Muscle of leg (tissue), 16 donors: ENCODE measurements at places on chromosomes 1 and 21.

DNA sequence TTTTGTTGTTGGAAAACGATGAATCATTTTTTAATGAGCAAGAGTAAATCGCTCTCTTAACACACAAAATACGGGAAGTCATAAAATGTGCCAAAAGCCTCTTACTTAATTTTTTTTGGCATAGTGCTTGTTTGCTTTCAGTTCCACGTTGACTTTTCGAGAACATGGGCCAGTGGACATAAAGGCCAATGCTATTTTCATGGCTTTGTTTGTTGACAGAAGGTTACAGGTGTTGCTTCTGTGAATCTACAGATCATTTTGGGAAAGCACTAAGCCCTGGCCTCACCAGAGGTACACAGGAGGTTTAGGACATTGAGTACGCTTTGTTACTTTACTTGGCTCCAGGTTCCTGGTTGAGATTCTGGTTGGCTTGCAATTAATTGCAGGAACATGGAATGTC, 199.4 kb upstream of the HMCN1 start:
- H3K4me3 ChIP-seq: no peak overlapping the region
- peak; percentile 57 for DNase-seq
- H3K27me3 ChIP-seq: no peaks in the 10 kb centered on the region
- no peaks in the 10 kb centered on the region for H3K36me3 ChIP-seq
- no peaks in the 10 kb centered on the region for H3K4me1 ChIP-seq
- H3K27ac ChIP-seq: no peak overlapping the region

GRCh38 chr1:69929308-69930057, 275.9 kb downstream of the LRRC40 start:
- H3K27me3 ChIP-seq: no peaks in the 10 kb centered on the region
- H3K27ac ChIP-seq: no peak overlapping the region
- H3K4me1 ChIP-seq: no peaks in the 10 kb centered on the region
- H3K36me3 ChIP-seq: no peaks in the 10 kb centered on the region
- no peak for DNase-seq

DNA sequence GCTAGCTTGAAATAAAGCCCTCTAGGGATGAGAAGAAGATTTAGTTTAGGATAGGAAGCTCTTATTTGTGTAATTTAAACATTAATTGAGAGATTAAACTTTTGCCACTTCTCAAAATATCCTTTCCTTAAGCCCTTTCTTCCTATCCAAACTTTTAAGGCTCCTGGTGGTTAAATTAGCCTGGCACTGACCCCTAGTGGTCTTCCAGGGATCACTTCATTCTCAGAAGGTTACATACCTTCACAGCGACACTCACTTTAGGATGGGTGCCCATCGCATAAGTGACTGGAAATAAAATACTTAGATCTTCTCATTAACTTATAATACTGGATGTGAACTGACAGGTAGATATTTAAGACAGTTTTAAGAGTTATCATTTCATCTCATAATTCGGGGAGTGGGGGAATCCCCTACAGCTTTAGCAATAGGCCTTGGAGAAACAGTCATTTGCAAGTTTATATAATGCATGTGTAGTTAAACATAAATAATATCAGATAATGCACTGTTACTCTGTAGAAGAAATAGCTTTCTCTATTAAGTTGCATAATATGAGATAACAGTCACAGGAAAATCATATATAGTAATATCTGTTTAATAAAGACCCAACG, 7.4 kb downstream of the LHX9 start:
- H3K4me1 ChIP-seq: peaks cover 7% of the 10 kb centered on the region
- H3K36me3 ChIP-seq: no peaks in the 10 kb centered on the region
- no peak overlapping the region for H3K27ac ChIP-seq
- peaks cover 55% of the 10 kb centered on the region for H3K27me3 ChIP-seq
- peak; percentile 70 for DNase-seq
- H3K4me3 ChIP-seq: no peak overlapping the region

DNA sequence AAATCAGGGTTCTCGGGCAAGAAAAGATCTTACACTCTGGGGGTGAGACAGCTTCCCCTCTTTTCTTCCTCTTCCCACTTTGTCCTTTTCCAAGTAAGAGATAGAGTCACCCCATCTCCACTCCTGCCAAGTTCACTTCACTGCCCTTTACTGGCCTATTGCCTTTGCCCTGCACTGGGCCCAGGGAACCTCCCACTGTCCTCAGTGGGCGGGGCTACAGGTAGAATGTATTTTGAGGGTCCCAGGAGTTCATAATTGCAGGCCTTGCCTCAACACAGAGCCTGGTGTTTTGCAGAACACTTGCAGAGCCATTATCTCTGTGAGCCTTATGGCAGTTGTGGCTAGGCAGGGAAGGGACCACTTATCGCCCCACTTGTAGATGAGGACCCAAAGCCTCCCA, 3.3 kb downstream of the AMPD2 start:
- no peak overlapping the region for H3K27ac ChIP-seq
- H3K4me3 ChIP-seq: no peak overlapping the region

DNA sequence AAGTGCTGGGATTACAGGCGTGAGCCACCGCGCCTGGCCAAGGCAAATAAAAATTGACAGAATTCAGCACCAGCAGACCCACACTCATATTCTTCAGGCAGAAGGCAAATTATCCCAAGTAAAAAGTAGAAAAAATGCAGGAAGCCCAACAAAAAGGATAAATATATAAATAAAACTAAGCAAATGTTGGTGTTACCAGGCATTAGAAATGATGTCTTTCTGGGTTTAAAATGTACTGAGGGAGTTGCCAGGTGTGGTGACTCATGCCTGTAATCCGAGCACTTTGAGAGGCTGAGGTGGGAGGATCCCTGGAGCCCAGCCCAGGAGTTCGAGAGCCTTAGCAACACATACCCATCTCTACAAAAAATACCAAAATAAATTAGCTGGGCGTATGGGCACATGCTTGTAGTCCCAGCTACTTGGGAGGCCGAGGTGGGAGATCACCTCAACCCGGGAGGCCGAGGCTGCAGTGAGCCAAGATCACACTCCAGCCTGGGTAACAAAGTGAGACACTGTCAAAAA, 6.3 kb downstream of the INTS11 start:
- peaks cover 9% of the 10 kb centered on the region for H3K4me1 ChIP-seq
- peak; percentile 83 for DNase-seq
- H3K27ac ChIP-seq: no peak overlapping the region

DNA sequence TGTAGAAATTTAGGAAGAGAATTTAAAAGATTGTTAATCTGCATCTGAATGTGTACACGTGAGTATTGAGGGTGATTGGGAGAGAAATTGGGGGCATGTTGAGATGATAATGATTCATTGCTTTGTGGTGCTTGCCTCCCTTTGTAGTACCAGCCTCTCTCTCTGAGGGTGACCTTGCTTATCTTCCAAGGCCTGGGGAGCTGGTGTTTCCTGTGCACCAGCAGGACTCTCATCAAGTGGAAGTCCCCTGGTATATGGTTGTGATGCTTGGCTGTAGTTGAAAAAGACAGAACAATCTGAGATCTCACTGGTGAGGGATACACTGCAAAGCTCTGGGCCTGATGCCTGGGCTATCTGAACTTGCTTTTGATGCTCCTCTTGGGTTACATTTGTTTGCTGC, 4.0 kb downstream of the TCHHL1 start:
- H3K27ac ChIP-seq: no peak overlapping the region
- no peak overlapping the region for H3K4me3 ChIP-seq
- no peaks in the 10 kb centered on the region for H3K4me1 ChIP-seq
- H3K27me3 ChIP-seq: peaks cover 2% of the 10 kb centered on the region
- no peak for DNase-seq
- no peaks in the 10 kb centered on the region for H3K36me3 ChIP-seq

GRCh38 chr1:209585672-209586071, 2.2 kb downstream of the CAMK1G start:
- H3K36me3 ChIP-seq: no peaks in the 10 kb centered on the region
- peak; percentile 66 for DNase-seq
- H3K4me1 ChIP-seq: peaks cover 8% of the 10 kb centered on the region
- peaks cover 25% of the 10 kb centered on the region for H3K27me3 ChIP-seq
- H3K4me3 ChIP-seq: no peak overlapping the region

DNA sequence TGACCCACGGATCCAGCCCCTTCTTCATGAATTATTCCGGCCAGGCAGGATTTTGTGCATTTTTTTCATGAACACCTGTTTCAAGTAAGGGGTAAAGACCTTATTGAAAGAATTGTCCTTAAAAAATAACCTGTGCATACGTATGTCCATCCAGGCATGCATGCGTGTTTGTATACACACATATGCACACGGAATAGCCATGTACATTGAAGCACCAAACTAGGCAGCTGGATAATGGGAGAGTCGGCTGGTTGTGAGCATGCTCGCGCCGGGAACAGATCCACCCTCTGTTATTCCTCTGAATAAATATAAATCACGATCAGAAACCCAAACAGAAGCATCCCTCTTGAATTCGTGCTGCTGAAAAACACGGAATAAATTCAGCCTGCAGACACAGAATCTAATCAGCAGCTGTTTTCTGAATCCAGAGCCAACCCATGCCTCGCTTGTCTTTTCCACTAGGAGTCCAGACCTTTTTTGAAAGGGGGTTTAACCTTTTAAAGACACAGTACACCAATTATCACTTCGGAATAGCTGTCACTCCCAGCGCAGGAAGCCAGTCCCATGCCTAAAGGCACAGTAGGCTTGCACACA, at the start of gene HIVEP3:
TSS of gene HIVEP3 (minus strand) at position 473 of the 594 bp plus-strand sequence.
- H3K27ac ChIP-seq: no peak within 1 kb of the TSS
- DNase-seq: peak; percentile 68

DNA sequence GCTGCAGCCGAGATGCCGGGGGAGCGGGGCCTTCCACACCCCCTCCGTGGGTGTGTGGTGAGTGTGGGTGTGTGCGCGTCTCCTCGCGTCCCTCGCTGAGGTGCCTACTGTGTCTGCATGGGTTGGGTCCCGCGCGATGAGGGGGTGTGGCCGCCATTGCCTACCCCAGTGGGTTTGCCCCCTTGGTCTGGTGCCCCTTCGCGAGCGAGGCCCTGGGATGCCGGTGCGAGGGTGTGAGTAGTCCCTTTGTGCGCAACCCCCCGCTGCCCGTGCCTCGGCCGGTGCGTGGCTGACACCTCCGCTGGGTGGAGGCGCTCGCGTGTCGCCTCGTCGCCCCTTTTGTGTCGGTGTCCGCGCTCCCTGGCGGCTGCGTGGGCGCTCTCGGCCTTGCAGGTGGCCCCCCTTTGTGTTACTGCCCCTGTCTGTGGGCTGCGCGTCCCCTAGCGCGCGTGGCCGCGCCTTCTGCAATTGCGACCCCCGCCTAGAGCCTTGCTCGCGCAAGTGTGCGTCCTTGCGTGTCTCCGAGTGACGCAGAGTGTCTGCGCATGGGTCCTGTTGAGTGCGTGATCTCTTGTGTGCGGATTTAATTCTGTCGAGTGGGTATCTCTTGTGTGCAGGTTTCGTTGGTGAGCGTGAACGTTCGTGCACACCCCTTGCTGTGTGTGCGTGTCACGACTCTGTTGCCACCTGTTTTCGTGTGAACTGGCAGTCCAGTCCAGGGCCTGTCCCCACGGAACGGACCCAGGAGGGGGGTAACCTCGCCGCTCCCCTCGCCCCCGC, 553 bp downstream of the TTC3 start:
- DNase-seq: peak; percentile 78
- peak overlapping the region; percentile 95 for H3K27ac ChIP-seq
- peak overlapping the region; percentile 91 for H3K4me3 ChIP-seq
- no peaks in the 10 kb centered on the region for H3K27me3 ChIP-seq
- peaks cover 6% of the 10 kb centered on the region for H3K36me3 ChIP-seq
- peaks cover 10% of the 10 kb centered on the region for H3K4me1 ChIP-seq

DNA sequence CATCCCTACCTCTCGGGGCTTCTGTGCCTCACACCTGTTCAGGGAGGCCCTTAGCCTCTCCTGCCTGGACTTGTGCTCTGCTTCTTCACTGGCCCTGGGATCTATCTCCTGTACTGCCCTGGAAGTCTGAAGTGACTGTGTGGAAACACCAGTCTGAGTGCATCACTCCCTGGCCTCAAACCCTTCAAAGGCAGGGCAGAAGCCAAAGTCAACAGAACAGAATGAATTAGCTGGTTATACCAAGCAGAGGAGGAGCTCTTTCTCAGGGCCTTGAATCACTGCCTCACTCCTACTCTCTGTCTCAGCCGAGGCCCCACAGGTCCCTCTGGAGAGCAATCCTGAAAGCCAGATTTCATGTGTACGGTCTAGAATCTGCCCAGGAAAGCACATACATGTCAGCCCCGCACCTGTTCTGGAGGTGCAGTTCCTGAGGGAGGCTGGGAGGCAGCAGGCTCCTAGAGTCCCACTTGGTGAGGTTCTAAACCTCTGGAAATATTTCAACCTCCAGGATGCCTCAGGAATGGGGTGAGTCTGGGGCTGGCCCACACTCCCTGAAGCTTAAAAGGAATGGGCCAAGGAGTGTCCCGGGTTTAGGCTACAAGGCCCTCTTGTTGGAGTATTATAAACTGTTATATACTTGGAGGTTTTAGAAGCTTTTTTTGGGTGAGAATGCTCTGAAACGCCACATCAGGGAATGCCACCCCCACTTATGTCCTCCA, 98.3 kb downstream of the ABCA4 start:
- H3K27me3 ChIP-seq: peaks cover 7% of the 10 kb centered on the region
- H3K4me1 ChIP-seq: peaks cover 4% of the 10 kb centered on the region
- no peak overlapping the region for H3K4me3 ChIP-seq
- DNase-seq: no peak

DNA sequence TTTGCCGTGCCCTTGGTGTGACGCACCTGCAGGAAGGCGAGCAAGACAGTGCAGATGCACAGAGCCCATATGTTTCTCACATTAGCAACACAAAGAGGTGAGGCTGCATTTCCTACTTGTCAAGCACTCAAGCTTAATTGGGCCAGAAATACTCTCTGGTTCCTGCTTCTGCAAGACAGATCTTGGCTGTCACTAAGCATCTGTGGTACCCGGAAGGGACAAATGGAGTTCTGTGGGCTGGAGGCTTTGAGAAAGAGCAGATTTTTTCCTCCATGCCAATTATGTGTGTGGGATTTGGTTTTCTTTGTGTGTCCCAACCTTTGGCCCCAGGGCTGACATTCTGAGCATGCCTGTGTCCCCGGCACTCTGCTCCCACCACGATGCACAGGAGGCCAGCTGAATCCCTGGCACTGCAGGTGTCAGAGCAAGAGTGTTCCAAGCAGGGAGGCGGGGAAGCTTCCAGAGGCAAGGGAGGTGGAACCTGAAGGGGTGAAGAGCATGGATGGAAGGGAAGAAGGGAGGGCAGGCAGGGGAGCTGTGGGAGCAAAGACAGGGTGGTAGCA, 52.0 kb upstream of the STUM start:
- DNase-seq: no peak
- no peak overlapping the region for H3K27ac ChIP-seq
- no peak overlapping the region for H3K4me3 ChIP-seq
- peaks cover 7% of the 10 kb centered on the region for H3K4me1 ChIP-seq
- peaks cover 11% of the 10 kb centered on the region for H3K27me3 ChIP-seq
- no peaks in the 10 kb centered on the region for H3K36me3 ChIP-seq

DNA sequence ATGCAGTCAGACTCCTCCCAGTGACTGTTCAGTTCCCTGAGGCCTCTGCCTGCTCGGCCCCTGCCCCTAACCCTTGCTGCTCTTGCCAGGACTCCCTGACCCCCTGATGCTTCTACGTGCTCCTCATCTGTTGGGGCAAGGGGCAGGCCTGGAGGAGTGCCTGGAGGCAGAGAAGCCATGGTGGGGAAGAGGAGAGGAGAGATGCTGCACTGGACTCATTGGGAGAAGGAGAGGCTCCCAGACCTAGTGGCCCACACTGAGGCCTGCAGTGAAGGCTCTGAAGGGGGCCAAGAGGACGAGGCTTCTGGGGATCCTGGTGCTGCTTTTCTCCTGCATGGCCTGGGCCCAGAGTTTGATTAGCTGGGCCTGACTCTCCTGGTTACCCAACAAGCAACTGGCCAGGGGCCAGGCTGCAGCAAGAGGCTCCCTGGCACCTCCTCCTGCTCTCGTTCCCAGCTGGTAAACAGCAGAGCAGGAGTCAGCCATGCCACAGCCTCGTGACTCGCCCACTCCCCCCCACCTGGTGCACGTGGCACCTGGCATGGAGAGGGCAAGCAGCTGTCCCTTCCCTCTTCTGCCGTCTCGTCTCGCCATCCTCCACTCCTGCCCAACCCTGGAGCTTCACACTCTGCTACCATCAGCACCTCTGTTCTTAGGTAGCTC, 847 bp upstream of the RORC start:
- peaks cover 32% of the 10 kb centered on the region for H3K4me1 ChIP-seq
- peaks cover 20% of the 10 kb centered on the region for H3K27me3 ChIP-seq
- DNase-seq: peak; percentile 69
- no peaks in the 10 kb centered on the region for H3K36me3 ChIP-seq
